ENCODE measurements at places on chromosomes 16 and 17.
A peak's percentile ranks its signal among the peaks of the same experiment; 100 is the strongest.

- peak; percentile 24 for DNase-seq
Measured at GRCh38 chr16:73196670-73197069, 148.7 kb upstream of the ZFHX3 start.

GRCh38 chr17:57295526-57296023 lies 39.3 kb downstream of the MSI2 start:
- DNase-seq: no peak

GRCh38 chr17:75899353-75899752 lies 2.6 kb upstream of the TRIM65 start:
- DNase-seq: no peak

- no peak for DNase-seq
Measured at GRCh38 chr16:10992797-10993196, 48.4 kb downstream of the CLEC16A start.

GRCh38 chr16:5479926-5480325 lies 382.3 kb upstream of the EEF2KMT start:
- no peak for DNase-seq

DNA sequence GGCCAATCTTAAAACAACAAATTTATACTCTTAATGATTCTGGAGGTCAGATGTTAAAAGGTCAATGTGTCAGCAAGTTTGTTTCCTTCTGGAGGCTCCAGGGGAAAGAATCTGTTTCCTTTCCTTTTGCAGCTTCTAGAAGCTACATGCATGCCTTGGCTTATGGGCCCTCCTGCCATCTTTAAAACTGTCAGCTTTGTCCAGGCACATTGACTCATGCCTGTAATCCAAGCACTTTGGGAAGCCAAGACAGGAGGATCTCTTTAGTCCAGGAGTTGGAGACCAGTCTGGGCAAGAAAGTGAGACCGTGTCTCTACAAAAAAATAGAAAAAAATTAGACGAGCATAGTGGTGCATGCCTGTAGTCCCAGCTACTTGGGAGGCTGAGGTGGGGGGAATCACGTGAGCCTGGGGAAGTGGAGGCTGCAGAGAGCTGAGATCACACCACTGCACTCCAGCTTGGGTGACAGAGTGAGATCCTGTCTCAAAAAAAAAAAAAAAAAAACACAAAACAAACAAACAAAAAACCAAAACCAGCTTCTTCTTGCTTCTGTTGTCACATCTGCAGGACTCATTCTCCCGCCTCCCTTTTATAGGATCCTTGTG lies 58.3 kb downstream of the NOS2 start:
- DNase-seq: no peak

DNA sequence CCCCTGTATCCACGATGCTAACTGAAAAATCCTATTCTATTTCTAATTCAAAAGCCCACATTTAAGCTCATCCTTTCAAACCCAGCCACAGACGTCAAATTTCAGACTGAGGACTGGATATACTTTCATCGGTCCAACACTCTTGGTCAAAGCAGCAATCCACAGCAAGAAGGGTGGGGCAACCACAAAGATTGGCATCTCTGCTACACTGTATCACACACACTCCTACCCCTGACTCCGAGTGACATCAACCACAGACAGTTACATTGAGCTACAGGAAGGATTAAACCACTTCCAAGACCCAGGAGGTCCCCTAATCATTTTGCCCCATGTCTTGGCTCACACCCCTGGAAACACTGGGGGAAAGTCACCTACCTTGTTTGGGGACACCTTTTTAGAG lies 61.3 kb downstream of the GRIN2A start:
- no peak for DNase-seq

- no peak for DNase-seq
Measured at GRCh38 chr17:71757156-71757555, 363.7 kb upstream of the SOX9 start.

- no peak for DNase-seq
Measured at GRCh38 chr17:67637901-67638641, 79.7 kb upstream of the NOL11 start.

- DNase-seq: no peak
Measured at GRCh38 chr16:53937161-53937880, 233.4 kb downstream of the FTO start.
